ENCODE measurements at places on chromosomes 16 and 17.

- DNase-seq, result no peak
Measured at GRCh38 chr17:16437083-16437482, 21.7 kb downstream of the TRPV2 start.

- DNase-seq, result no peak
Measured at GRCh38 chr17:73005360-73005759, 87.1 kb downstream of the SLC39A11 start.

- DNase-seq, result no peak
Measured at GRCh38 chr17:6823011-6823442, 8.5 kb downstream of the TEKT1 start.

GRCh38 chr17:75769536-75769935 lies 4.5 kb upstream of the GALK1 start:
- no peak for DNase-seq

DNA sequence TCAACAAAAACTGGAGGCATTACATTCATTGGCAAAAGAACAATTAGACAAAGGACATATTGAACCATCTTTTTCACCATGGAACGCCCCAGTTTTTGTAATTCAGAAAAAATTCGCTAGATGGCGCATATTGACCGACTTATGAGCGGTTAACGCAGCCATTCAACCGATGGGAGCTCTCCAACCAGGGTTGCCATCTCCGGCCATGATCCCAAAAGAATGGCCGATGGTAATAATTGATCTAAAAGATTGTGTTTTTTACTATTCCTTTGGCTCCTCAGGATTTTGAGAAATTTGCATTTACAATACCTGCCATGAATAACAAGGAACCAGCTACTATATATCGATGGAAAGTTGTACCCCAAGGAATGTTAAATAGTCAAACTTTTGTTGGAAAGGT lies 21.4 kb downstream of the ALOX15B start:
- DNase-seq, result peak; percentile 56

- no peak for DNase-seq
Measured at GRCh38 chr17:76690596-76691280, 20.0 kb downstream of the MXRA7 start.

DNA sequence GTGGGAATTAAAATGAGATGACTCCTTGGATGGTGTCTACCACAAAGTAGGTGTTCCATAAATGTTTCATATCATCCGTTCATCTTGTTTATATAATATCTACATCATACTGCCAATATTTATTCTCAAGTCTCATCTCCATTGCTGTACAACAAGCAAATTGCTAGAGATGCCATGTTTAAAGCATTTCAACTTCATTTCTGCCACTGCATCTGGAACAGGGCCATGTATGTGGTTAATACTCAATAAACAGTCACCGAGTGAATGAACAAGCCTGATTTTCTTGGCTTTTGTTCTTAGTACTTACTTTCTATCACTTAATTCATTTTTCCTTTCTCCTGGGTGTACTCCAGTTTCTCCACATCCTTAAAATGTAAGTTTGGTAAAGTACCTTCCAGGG lies 107.6 kb downstream of the KCNJ2 start:
- peak; percentile 38 for DNase-seq

- DNase-seq, result no peak
Measured at GRCh38 chr17:78563189-78564145, 13.7 kb downstream of the DNAH17 start.

- DNase-seq, result no peak
Measured at GRCh38 chr17:40582328-40582901, 17.1 kb upstream of the CCR7 start.

DNA sequence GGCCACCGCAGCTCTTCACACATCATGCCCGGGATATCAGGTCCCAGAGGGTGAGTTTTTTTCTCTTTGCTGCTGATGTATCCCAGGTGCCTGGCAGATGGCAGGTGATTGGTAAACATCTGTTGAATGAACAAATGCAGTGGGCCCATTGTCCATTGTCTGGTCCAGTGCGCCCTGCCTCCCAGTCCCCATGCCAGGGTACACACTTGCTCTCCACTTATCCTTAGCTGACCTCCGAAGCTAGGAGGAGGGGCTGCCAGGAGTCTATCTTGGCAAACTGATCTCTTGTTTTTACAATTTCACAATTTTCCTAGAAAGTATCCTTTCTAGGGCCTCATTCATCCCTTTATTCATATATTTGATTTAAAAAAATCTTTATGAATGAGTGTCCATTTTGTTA lies 196.0 kb downstream of the RAB11FIP4 start:
- DNase-seq, result no peak

DNA sequence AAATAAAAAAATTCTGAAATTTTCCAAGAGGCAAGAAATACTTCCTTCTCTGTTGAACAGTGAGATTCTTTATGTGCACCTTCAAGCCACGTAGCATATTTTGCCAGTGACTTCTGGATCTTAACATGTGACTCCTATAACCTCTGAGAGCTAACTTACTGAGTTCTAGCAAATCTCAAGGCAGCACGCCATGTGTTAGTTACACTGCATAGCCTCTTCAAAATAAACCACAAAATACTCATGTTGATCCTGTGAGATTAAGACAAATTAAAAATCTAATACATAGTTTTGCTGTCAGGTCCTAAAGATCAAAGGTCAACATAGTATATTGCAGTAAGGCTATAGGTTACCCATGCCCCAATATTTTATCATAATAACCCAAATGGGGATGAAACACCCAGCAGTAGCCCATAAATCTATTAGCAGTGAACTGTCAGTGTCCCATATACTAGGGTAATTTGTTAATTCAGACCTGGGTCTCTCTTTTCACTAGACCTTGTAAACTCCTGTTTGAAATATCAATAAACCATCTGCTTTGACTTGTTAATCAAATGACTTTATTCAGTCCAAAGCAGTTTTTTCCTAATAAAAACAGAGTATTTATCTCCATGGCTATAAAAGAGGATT lies 343.1 kb downstream of the ZFHX3 start:
- no peak for DNase-seq

DNA sequence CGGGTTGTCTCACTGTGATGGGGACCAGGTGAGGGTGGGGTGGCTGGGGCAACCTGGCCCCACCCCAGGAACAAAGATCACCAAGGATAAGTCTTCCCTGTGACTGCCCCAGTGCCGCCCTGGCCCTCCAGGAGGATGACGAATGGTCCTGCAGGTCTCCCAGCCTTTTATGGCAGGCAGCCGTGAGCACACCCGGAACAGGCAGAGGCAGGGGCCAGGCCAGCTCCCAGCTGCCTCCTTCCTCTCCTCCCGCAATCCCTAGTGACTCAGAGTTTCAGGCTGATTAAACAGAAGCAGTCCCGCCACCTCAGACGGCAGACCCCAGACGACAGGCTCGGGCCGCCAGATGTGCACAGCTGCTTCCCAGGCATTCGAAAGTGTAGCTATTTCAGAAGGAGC lies 13.3 kb downstream of the JUP start:
- DNase-seq, result peak; percentile 71

GRCh38 chr16:78321620-78322360 lies 222.3 kb downstream of the WWOX start:
- no peak for DNase-seq

DNA sequence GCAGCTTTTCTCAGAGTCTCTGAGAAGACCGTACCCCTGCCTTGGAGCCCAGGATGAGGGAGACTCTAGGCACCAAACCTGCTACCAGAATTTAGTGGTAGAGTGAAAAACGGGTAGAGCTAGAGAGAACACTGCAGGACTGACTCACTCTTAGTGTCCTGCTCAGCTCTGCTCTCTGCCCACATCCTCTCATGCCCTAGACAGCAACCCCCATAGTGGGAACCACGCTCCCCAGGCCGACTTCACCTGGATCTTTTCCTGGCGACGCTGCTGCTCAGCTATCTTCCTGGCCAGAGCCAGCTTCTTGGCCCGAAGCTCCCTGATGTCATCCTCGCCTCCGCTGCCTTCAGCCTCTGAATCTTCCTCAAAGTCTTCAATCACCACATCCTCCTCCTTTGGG lies 26.7 kb downstream of the HIC1 start:
- DNase-seq, result no peak

DNA sequence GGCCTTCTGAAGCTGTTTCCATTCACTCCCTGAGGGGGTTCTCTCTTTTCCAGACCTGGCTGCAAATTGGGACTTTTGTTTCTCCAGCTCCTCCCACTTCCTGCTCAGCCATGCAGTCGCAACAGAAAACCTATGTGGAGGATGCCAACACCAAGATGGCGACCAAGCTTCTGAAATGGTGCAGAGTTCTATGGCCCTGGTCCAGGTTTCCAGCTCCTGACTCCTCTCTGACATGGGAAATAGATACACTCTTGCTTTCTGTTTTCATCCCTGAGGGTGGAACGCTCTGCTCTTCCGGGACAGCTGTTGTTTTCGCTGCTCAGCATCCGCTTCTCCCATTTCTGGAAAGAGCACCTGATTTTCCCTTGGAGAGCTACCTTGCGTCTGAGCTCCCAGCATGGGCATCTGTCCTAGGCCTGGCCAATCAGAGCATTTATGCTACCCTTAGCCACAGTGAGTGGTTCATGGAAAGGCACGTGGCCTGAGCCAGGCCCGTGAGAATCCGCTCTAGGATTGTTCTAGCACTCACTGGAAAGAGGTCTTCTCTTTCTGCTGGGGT lies 8.1 kb downstream of the GPRC5B start:
- no peak for DNase-seq

DNA sequence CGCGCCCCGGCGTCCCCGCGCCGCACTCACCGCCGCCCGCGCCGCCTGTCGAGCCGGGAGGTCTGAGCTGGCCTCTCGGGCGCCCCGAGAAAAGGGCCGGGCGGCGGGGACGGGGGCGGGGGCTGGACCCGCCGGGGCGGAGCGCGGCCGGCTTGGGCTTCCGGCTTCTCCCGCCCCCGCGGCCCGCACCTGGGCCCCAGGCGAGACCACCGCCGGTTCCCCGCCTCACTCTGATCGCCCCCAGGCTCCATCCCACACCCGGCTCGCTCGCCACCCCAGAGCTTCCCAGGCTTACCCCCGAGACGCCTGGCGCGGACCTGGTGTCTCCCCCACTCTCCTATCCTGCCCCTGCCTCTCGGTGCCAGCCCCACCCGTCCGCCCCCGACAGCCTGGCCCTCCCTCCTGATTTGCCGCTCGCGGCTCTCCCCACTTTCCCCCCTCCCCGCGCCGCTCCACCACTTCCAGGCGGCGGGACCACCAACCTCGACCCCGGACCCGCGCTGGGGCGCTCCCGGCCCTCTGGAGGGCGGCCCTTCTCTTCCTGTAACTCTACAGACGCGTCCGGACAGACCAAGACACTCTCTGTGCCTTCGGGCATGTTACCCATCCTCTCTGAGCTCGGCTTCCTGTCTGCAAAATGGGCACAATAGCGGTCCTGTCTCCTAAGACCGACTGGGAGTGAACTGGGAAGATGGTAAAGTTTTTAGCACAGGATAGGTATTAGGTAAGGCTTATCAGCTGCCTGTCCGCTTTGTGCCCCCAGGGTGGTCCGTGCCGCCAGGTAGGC lies at the start of gene LITAF:
Gene LITAF, minus strand, starts transcription at position 64 of the 787 bp plus-strand sequence. CDS start 30,189 bp downstream, outside the sequence.
- no peak for DNase-seq

GRCh38 chr16:12133729-12134128 lies 157.2 kb downstream of the SNX29 start:
- DNase-seq, result no peak

DNA sequence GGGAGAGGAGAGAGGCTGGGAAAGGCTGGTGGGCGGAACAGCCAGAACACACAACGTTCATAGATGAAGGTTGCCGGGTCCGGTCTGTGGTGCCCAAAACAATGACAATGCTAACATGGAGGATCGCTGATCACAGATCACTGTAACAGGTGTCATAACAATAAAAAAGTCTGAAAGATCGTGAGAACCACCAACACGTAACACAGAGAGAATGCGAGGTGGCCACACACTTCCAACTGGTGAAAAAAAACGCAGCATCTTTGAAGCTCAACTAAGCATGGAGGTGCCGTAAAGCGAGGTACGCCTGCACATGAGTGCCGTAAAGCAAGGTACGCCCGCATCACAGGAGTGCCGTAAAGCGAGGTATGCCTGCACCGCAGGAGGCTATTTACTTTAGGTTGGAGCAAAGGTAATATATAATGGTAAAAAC lies 42.3 kb downstream of the ABR start:
- no peak for DNase-seq

DNA sequence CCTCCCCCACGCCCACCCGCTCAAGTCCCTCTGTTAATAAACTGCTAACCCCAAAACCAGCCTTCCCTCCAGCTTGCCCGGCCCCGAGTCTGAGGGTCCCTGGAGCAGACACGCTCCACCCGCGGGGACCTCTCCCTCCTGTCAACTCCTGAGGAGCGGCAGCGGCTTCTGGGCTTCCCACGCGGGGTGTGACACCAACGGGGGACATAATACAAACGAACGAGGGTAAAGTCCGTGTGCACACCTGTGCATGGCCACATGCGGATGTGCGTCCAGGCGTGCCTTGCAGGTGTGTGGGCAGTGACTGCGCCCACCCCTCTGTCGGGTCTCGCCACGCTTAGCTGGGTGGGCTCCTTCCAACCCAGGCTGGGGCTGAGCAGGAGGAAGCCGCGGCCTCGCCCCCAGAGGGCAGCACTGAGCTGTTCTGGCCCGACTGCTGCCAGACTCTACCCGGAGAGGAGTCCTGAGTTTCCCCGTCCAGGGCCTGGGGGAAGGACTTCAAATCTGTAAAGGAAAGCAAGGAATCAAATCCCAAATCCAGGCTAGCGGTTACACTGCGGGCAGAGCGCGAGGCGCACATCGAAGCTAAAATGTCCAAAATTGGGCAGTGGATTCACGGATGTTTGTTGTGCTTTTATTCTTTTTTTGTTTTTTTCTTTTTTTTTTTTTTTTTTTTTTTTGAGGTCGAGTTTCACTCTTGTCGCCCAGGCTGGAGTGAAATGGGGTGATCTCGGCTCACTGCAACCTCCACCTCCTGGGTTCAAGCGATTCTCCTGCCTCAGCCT lies 24.2 kb upstream of the KRT17 start:
- DNase-seq, result peak; percentile 64

- DNase-seq, result no peak
Measured at GRCh38 chr17:64110379-64111152, 19.4 kb downstream of the ERN1 start.

- DNase-seq, result no peak
Measured at GRCh38 chr16:67248073-67248400, 742 bp upstream of the SLC9A5 start.
